ENCODE measurements at places on chromosomes 3 and 15.
A peak's percentile ranks its signal among the peaks of the same experiment; 100 is the strongest.

GRCh38 chr3:143150071-143150470 is 30.5 kb downstream of the CHST2 start:
- DNase-seq: no peak

GRCh38 chr3:166986000-166986399 is 394.1 kb downstream of the ZBBX start:
- no peak for DNase-seq

DNA sequence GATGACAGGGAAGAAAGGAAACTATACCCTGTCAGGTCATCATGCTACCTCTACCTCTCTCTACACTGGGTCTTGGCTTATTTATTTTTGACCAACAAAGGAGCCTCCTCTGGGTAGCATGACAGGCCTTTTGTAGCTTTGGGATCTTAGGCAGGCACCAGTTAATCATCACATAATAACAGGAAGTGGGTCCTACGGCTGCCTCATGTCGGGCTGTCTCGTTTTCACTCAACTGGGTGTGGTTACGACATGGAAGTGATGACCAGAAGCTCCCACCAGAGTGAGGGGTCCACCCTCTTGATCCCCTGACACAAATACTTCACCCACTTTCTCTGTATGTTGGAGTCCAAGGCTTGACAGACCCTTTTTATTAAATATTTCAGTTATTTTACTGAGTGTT is 105.3 kb downstream of the CD47 start:
- DNase-seq: no peak

DNA sequence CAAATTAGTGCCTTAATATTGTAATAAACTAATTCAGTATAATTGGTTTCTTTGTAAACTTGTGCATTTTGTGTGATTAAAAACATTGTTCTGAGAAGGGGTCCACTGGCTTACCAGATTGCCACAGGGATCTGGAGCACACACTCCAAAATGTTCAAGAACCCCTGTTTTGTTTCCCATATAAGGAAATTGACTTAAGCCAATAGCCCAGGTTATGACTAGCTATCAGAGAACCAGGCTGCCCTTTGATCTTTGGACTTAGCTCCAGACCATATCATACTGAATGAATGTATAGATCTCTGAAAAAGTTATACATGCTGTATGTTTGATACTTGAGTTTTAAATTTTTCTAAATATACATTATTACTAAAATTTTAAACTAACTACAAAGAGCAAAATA is 91.7 kb downstream of the NPTN start:
- DNase-seq: no peak

DNA sequence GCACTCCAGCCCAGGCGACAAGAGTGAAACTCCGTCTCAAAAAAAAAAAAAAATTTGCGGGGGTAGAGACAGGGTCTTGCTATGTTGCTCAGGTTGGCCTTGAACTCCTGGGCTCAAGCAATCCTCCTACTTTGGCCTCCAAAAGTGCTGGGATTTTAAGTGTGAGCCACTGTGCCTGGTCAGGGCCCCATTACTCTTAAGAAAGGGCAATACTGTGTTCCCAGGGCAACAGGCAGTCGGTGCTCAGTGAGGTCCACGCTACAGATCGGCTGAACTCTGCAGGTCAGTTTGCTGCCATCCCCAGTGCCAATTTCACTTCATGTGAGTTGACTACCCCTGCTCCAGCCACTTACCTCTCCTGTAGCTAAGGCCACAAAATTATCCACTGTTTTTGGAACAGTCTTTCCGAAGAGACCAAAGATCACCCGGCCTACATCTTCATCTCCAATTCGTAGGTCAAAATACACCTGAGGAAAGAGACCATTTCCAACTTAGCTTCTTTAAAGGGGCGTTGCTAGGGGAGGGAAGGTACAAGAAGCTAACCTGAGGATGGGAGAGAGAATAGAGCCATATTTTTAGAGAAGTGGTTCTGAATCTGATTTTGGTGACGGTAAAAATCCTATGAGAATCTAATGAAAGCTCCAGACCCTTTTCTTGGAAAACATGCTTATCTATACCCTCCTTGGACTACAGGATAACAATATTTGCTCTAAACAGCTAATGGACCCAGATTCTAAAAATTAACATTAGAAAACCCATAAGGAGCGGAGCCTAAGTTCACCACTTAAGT is 939 bp downstream of the PPIB start:
- no peak for DNase-seq

DNA sequence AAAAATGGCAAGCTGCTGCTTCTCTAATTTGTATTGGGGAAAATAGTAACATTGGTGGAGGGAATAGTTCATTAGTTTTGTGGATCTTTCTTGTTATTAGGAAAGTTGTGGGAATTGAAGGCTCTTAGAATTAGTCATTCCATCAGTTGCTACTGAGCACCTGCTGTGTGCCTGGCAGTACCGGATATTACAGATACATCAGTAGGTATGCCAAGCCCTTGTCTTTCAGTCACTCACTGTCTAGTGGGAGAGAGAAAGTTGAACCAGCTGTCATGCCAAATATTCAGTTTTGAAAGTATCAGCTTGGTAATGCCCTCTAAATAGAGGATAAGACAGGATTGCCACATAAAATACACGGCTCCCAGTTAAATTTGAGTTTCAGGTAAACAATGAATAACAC is 32.5 kb downstream of the IGSF10 start:
- DNase-seq: no peak

- DNase-seq: peak; percentile 26
Observed at GRCh38 chr15:50881121-50882048, 27.1 kb upstream of the AP4E1 start.

GRCh38 chr3:21028412-21028811 is 722.6 kb downstream of the ZNF385D start:
- no peak for DNase-seq

- peak; percentile 18 for DNase-seq
Observed at GRCh38 chr3:197942956-197943556, 6.9 kb upstream of the RPL35A start.

GRCh38 chr3:171251835-171252234 is 208.4 kb downstream of the TNIK start:
- no peak for DNase-seq

DNA sequence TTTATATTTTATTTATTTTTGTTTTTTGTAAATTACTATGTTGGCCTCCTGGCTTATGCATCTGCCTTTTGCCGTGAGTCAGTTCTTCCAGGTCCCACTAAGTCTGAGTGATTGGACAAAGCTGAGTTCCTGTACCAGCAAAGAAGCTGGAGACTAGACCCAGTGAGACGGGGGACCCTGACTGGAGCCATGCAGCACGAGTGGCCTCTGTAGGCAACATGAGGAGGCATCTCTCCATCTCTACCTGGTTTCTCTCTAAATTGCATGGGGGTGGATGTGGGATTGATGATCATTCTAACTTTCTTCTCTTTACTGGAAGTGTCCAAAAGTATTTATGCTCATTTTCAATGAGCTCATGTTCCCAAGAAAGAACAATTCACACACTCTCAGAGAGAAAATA is 155.3 kb upstream of the MRPL3 start:
- no peak for DNase-seq

- DNase-seq: no peak
Observed at GRCh38 chr3:40852712-40853111, 328.0 kb downstream of the ZNF621 start.

DNA sequence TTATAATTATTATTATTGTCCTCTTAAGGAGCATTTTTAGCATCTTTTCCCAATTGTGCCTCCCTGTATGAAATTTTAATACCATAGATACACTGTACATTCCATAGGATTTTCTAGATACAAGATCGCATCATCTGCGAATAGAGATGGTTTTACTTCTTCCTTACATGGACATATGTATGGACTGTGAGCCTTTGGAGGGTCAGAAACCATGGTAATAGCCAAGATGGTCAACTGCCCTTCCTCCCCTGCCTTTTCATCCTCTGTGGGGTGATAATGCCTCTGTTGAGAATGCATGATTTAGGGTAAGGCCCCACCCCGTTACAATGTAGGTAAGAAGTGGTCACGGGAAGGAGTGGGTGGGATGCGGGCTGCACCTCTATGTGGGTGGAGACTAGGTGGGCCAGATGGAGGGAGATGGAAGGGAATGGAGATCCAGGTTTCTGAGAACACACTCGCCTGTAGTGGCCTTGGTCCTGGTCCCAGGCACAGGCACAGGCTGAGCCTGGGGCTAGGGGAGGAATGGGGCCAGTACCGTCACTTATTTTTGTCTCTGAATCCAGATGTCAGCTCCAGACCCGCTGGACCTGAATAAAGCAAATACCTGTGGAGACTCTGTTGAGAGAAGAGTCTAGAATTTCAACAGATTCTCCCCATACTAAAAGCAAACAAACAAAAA is 31.7 kb downstream of the GOLGA6A start:
- DNase-seq: no peak

DNA sequence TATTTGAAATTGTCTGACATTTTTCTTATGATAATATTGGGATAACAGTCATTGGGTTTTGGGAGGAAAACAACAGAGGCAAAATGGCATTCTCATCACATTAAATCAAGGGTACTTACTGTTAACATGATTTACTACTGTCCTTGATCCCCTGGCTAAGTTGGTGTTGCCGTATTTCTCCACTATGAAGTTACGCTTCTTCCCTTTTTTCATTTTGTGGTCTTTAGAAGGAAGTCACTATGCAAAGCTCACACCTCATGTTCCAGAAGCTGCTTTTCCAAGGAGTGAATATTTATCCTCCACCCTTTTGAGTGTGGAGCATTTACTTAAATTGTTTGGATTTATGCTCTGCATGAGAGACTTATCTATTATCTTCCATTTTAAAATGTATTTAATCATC is 63.7 kb downstream of the ALCAM start:
- DNase-seq: no peak

DNA sequence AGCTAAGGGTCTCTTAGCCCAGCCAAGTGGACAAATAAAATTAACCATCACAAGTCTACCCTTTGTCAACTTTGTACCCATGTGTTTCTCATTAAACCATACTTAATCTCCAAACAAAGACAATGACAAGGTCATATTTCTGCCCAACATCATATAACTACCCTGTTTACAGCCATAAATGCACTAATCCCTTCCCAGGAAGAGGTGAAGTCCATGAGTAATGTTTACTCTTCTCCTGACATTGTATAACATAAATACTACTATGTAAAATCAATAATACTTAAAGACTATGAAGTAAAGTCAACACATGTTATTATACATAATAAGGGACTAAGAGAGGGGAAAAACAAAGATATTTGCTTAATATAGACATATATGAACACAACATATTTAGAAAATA is 38.5 kb upstream of the FAN1 start:
- DNase-seq: no peak
